CD4-positive, alpha-beta T cell (primary cell): ENCODE measurements at places on chromosomes 4 and X.

GRCh38 chrX:27964432-27964831, 16.8 kb downstream of the DCAF8L1 start:
- no peak overlapping the region for H3K4me3 ChIP-seq
- no peaks in the 10 kb centered on the region for H3K27me3 ChIP-seq
- H3K27ac ChIP-seq: no peak overlapping the region

GRCh38 chrX:136896121-136896914, 15.8 kb upstream of the RBMX start:
- H3K27ac ChIP-seq: no peak overlapping the region
- no peaks in the 10 kb centered on the region for H3K4me1 ChIP-seq
- no peaks in the 10 kb centered on the region for H3K36me3 ChIP-seq
- DNase-seq: no peak

GRCh38 chr4:78566834-78567499, 15.4 kb downstream of the ANXA3 start:
- H3K27me3 ChIP-seq: peaks cover 2% of the 10 kb centered on the region
- H3K36me3 ChIP-seq: no peaks in the 10 kb centered on the region

DNA sequence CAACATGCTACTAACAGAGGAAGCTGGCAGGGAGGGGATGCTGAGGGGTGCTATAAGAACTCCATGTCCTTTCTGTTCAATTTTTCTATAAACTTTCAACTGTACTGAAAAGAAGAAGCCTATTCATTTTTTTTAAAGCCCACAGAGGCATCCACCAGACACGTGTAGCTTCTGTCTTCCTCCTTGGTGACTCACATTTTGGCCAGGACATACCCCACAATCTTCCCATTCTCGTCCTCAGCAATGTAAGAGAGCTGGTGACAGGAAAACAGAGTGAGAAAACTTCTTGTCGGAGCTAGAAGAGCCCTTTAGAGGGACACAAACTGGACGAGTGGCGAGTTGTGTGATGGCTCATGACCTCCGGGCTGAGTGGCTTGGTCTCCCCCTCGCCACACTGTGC, 1.1 kb downstream of the NAA10 start:
- no peak for DNase-seq
- peaks cover 16% of the 10 kb centered on the region for H3K36me3 ChIP-seq
- peak overlapping the region; percentile 7 for H3K27ac ChIP-seq
- peaks cover 31% of the 10 kb centered on the region for H3K4me1 ChIP-seq
- no peaks in the 10 kb centered on the region for H3K27me3 ChIP-seq

GRCh38 chrX:45849261-45849862, 648.7 kb upstream of the DIPK2B start:
- DNase-seq: peak; percentile 1
- peaks cover 3% of the 10 kb centered on the region for H3K4me1 ChIP-seq
- H3K27me3 ChIP-seq: no peaks in the 10 kb centered on the region
- peaks cover 5% of the 10 kb centered on the region for H3K36me3 ChIP-seq
- peak overlapping the region; percentile 66 for H3K4me3 ChIP-seq

DNA sequence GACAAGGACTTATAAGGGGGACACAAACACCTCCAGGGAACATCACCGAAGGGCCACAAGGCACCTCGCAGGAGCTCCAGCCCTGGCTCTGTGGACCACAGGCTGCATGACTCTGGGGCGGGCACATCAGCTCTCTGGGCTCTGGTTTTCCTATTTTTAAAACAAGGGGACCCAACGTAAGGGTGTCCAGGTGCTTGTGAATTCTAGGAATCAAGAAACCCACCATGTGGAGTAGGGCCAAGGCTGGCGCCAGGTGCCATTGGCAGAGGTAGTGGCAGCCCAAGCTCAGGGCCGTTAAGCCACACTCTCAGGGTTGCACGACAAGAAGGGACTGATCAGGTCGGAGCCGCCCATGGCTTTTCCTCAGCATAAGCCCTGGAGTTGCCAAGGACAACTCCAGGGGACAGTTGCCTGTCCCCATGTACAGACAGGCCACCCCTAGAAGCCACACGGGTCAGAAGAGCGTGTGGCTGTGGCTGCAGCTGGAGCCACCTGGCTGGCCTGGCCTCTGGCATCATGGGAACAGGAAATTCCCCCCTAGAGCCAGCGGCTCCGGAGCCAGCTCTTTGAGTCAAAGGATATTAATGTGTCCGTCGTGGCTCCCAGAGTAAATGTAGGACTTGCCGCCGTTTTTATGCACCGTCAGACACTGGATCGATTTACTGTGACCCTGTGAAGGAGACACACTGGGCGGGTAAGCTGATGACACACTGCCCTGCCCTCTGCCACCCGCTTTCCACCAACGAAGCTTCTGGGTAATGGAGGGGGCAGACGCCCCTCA, 32.5 kb downstream of the WDR1 start:
- H3K4me1 ChIP-seq: no peaks in the 10 kb centered on the region
- no peak for DNase-seq
- no peaks in the 10 kb centered on the region for H3K27me3 ChIP-seq

DNA sequence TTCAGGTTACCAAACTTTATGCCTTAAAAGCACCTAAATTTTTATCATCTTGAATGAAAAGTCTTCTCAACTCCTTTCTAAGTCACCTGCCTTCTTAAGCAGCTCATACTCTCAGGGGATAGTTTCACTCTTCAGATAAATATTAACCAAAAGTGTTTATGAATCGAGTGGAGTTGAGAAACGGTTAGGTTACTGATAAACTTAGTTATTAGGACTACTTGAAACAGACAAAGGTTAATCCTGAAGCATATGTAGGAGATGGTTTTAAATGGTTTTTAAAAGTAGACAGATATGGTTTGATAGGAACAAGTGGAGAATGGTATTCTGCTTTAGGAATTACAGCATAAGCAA, 32.8 kb downstream of the CLDN22 start:
- H3K27ac ChIP-seq: no peak overlapping the region
- no peak overlapping the region for H3K4me3 ChIP-seq
- no peaks in the 10 kb centered on the region for H3K4me1 ChIP-seq
- no peak for DNase-seq

DNA sequence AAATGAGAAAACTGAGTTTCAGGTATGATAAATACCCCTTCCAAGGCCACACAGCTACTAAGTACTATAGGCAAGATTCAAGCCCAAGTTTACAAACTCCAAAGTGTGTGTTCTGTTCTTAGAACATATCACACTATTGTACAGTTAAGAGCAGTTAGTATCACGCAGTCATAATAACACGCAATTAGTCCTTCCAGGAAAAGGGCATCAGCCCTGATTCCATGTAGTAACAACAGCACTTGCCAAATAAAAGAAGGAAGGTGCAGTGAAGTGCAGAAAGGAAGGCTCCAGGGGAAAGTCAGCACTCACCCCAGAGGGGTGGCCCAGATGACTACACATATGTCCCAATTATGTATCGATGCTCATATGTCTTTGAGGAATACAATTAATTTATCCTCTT, 4.4 kb downstream of the TASL start:
- H3K27me3 ChIP-seq: no peaks in the 10 kb centered on the region
- no peak overlapping the region for H3K27ac ChIP-seq
- no peak for DNase-seq
- H3K4me1 ChIP-seq: peaks cover 2% of the 10 kb centered on the region
- H3K4me3 ChIP-seq: no peak overlapping the region
- no peaks in the 10 kb centered on the region for H3K36me3 ChIP-seq
